ENCODE measurements at places on chromosomes 1 and 21.

DNA sequence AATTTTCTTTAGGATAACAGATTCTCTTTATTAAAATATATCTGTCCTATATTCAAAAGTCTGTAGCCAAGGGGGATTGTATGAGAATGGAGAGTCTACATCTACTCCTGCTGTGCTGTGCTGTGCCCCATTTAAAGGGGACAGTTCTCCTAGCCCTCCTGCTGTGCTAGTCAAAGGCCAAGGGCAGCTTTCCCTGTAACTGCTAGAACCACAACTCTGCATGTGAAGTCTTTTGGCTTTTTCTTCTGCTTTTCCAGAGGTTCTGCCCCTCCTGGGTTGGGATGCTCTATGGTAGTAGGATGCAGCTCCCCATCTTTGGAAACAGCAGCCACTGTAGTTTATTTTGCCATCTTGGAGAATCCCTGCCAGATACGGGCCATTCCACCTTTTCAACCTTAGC, 197.5 kb upstream of the JUN start:
- no peak for DNase-seq

GRCh38 chr1:112712191-112712590, 2.9 kb downstream of the PPM1J start:
- DNase-seq = no peak

GRCh38 chr21:17697473-17697872, 84.8 kb upstream of the BTG3 start:
- no peak for DNase-seq

DNA sequence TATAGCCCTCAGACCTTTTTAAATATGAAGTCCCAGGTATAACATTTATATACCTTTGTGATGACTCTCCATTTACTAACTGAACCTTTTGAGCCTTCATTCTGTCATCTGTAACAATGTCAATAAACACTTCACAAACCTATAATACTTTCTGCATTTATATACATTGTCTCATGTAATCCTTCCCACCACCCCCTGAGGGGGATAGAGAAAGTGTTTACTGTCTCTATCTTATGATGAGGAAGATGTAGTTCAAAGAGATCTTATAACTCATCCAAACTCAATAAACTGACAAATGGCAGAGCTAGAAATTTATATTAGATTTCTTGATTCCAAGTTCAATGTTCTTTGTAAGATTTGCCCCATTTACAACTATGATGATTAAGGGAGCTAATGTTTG, 48.3 kb upstream of the CR2 start:
- no peak for DNase-seq

GRCh38 chr1:246131095-246131494, 376.0 kb downstream of the SMYD3 start:
- no peak for DNase-seq

GRCh38 chr21:36575306-36575705, 95.4 kb upstream of the CLDN14 start:
- DNase-seq = no peak

GRCh38 chr1:239232921-239233320, 153.4 kb upstream of the CHRM3 start:
- DNase-seq = no peak

DNA sequence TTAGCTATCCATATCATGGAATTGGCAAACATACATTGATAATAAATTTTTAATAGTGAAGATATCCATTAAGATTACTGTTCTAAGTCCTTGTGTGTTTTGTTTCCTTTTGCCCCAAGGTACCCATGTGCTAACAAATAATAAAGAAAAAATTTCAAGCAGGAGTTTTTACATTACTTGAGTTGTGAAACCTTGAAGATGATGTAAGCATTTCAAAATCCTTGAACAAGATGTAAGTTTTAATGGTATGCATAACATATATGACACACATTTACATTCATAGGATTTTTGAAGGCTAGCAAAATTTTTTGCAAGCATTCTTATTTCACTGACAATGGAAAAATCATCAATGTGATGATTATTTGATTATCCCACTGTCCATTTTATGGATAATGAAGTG, 10.9 kb upstream of the ELAVL4 start:
- no peak for DNase-seq

- DNase-seq = peak; percentile 15
These were observed 1531.1 kb downstream of the MRPL39 start for GRCh38 chr21:24076179-24076578.

- DNase-seq = no peak
These were observed 163.6 kb upstream of the ARHGEF16 start for GRCh38 chr1:3290915-3291314.

DNA sequence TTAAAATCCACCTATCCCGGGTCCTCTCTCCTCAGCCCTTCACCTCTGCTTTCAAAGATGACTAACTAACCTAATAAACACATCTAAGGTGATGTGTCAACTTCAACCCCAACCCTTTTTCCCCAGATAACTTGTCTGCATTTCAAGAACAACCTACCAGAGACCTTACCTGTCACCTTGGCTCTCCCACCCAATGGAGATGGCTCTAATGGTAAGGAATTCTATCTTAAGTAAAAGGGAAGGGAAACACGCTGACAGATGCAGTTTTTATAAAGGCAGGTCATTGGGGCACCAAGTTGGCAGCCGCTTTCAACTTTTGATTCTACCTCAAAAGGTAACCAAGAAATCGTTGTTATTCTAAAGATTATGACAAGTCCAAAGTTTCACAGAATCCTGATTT, 37.6 kb downstream of the MRPL39 start:
- no peak for DNase-seq

GRCh38 chr21:46041183-46041582, 56.7 kb upstream of the COL6A2 start:
- DNase-seq = no peak

GRCh38 chr1:206556750-206557635, 49.7 kb downstream of the RASSF5 start:
- peak; percentile 46 for DNase-seq

- no peak for DNase-seq
These were observed 712 bp downstream of the TEKT2 start for GRCh38 chr1:36084497-36085115.

GRCh38 chr1:35488336-35488735, 68.9 kb downstream of the KIAA0319L start:
- no peak for DNase-seq

GRCh38 chr21:42097860-42098454, 26.8 kb downstream of the UMODL1 start:
- no peak for DNase-seq

GRCh38 chr1:109904105-109904817, 6.4 kb upstream of the CSF1 start:
- DNase-seq = no peak

DNA sequence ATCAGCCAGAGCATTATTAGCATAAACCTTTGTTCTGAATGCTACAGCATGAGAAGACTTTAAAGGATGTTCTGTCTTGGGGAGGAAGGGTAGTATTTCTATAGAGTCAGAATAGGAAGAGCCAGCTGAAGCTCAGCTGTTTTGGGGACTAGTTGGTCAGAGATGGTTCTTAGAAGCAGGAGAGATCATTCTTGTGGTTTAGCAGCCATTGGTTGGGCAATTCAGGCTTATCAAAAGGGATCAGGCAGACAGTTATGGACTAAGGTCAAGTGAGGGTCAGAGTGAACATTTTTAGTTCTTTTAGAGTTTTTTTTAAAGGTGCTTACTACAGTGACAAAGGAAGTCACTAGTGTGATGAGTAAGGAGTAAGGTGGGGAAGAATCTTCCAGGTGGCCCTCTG, 245.5 kb downstream of the RPS6KC1 start:
- DNase-seq = no peak

DNA sequence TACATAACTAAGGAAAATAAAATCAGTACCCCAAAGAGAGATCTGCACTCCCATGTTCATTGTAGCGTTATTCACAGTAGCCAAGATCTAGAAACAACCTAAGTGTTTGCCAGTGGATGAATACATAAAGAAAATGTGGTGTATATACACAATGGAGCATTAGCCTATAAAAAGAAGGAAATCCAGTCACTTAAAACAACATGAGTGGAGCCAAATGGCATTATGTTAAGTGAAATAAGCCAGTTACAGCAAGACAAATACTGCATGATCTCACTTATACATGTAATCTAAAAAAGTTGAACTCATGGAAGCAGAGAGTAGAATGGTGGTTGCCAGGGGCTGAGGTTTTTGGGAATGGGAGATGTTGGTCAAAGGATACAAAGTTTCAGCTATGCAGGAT, 508.3 kb upstream of the B3GALT2 start:
- no peak for DNase-seq

DNA sequence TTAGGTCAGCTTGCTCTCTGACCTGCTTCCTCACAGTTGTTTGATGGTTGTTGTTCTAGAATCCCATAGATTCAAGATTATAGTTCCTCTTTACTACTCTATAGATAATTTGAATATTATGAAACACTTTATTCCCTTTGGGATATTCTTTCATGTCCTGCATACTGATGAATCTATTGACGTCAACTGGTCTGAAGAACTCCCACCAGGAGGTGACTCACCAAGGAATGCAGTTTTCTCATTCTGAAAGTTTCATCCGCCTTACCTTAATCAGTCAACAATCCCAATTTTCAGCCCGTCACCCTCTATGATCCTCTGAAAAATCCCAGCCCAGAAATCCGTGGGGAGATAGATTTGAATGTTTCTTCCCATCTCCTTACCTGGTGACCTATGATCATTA, 834.1 kb upstream of the PRMT6 start:
- DNase-seq = no peak

- DNase-seq = no peak
These were observed 20.7 kb upstream of the PADI4 start for GRCh38 chr1:17287130-17287776.

DNA sequence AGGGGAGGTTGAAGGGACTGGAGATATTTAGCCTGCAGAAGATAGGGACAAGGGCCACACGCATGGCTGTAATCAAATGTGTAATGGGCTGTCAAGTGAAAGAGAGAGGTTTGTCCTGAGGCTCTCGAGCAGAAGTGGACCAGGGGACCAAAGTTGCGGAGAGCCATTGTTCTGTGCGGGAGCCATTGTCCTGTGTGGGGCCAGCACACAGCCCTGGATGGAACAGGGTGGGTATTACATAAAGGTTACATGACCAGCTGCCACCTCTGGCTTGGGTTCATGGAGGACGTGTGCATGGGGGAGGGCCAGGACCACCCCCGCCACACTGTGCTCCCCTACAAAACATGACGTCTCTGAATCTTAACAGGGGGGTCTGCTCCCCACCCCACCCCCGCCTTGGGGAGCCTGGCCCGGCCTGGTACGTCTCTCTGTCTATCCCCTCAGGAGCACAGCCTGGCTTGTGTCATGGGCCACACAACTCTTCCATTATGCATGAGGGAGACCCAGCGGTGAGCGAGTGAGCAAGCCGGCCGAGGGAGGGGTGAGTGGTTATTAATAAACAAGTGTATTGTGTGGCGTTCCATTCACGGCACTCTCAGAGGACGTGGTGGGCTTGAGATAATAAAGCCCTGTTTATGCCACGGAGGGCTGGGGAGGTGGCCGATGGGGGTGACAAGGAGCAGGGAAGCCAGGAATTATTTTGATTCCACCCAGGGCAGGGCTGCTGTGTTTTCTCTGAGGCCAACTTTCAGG, at the start of gene NFASC:
Gene NFASC, plus strand, starts transcription at position 703 of the 753 bp plus-strand sequence. CDS start 73,454 bp downstream, outside the sequence.
- no peak for DNase-seq

DNA sequence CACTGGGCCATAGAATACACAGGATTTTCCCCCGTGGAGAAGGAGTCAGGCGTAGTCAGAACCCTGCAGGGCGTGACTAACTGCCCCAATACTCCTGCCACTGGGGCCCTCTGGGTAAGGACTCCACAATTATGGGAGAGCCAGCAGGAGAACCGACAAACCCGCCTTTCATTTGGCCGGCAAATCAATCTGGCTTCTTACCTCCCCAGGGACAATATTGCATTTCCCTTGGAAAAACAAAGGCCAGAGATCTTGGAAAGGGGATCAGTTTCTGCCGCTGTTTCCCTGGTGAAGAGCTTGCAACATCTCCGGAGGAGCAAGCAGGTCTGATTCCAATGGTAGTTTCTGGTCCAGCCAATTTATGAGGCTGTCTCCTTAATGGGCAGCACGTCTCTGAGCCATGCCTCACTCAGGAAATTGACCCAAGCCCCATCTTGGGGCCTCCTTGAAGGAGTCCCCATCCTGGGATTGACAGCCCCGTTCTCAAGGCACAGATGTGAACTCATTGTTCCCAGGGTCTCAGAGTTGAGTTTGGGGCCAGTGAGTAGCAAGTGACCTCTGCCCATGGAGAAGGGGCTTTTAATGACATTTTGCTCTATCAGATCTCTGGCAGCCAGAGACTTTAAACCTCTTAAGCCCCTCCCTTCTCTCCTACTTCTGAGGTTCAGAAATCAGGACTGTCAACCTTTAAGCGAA, 4.3 kb downstream of the TRABD2B start:
- DNase-seq = no peak

- DNase-seq = no peak
These were observed 104.7 kb downstream of the JAK1 start for GRCh38 chr1:64861611-64862010.

DNA sequence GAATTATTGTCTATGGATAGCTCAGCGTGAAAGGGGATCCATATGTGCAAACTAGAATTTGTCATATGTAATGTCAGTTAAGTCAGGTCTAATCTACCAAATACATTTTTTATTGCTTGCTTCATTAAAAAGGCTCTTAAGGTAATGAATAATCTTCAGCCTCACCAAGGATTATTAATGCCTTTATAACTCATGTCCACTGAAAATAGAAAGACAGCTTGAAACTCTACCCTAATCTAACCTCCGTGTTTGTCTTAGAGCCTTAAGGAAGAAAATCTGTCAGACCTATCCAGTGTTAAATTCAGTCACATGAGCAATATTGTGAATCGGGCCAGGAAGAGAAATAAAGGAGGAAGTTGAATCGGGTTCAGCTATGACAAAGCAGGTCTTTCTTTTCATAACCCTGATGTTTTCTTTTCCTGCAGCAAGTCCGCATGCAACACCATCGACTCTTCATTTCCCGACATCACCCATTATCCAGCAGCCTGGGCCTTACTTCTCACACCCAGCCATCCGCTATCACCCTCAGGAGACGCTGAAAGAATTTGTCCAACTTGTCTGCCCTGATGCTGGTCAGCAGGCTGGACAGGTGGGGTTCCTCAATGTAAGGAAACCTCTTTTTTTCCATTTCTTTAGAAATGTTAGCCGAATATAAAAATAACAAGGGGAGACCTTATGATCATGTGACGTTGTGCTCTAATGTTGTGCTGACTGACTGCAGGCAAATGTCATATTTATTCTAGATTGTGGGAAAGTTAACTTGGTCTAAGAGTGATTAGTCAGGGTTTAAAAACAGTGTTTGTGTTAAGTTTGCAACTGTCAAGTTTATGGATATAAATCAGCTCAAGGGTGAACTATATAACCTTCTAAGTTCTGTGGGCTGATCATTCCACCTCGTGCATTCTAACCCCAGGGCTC, 321.0 kb downstream of the TM2D1 start:
- no peak for DNase-seq

GRCh38 chr1:3469104-3469848, 14.8 kb downstream of the ARHGEF16 start:
- no peak for DNase-seq

All from NCI-H1105 treated with DMSO at 0.1 percent for 48 hours (cell line).